ENCODE measurements at places on chromosomes 1 and 21.

DNA sequence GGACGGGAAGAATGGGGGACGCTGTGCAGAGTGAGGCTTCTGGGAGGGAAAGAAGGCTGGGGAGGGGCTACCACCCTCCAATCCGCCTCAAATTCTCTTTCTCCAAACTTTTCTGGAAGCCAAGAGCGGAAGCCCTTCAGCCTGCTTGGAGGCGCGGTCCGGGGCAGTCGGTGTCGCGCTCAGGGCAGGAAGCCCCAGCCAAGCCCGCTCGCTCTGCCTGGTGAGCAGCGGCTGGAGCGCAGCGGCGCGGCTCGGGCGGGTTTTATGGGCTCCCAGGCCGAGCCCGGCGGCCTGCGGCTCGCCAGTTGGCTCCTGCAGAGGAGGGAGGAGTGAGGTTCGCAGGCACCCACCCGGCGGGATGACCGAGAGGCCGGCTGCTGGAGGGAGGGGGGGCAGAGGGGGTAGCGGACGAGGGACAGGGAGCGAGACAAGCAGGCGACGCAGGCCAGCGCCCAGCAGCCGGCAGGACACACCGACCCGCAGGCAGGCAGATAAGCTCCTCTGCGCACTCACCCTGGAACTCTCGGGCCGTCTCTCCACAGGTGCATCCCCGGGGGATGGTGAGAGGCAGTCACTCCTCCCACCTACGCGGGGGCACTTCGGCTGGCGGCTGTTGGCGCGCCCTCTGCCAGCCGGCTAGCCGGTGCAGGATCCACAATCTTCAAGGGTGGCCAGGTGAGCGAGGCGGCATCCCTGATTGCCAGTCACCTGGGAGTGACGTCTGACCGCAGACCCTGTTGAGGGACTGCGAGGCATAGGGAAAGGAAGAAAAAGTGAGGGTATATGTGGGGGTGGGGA, at the start of gene AVPR1B:
AVPR1B (minus strand) TSS at position 238 of the 798 bp plus-strand sequence. CDS start 498 bp downstream, outside the sequence.
- DNase-seq, result peak; percentile 64

GRCh38 chr21:31279986-31280385, 64.1 kb downstream of the TIAM1 start:
- no peak for DNase-seq

GRCh38 chr1:72010094-72010431, 272.3 kb downstream of the NEGR1 start:
- DNase-seq, result no peak

GRCh38 chr1:193211539-193211938, 25.1 kb upstream of the B3GALT2 start:
- peak; percentile 30 for DNase-seq

GRCh38 chr1:43779805-43780403, 72.6 kb downstream of the ST3GAL3 start:
- DNase-seq, result no peak

GRCh38 chr1:15948595-15949452, 27.1 kb downstream of the ZBTB17 start:
- no peak for DNase-seq

DNA sequence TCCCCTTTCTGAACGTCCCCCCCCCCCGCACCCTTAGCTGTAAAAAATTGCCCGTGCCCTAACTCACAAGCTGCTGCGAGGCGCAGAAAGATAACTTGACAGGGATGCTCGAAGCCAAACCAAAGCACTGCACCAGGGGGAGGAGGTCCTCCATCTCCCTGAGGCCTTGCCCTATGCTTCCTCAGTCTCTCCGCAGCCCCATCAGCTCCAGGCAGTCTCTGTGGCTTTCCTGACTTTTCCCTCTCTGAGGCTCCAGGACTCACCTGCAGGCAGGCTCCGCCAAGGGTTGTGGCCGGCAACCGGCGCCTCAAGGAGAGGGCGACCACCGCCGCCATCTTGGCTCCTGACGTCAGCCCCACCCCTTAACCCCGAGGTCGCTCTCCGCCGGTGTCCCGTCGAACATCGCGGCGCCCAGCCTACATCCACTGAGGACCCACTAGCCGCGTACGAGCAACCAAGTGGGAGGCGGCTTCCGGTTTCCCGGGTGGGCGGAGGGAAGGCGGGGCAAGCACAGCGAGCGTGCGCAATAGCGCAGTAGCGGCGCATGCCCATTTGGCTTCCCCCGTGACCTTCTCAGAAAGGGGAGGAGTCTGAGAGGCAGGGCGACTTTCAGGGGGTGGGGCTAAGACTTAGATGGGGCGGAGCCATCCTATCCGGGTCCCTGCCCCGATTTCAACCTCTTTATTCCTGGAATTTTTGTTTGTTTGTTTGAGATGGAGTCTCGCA, at the start of gene SDHB:
SDHB (minus strand) TSS at position 348 of the 726 bp plus-strand sequence; CDS start at position 335, 13 bp downstream.
- DNase-seq, result peak; percentile 97

DNA sequence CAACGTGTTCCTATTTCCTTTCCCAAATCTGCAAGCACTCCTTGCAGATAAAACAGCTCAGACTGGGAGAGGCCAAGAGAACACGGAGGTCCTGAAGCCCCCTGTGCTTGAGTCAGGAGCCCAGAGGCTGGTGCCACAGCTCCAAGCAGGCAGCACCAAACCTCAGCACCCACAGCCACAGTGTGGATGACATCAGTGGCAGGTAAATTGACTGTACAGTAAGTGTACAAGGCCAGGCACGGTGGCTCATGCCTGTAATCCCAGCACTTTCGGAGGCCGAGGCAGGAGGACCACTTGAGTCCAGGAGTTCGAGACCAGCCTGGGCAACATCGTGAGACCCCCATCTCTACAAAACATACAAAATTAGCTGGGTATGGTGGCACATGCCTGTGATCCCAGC, 1.9 kb upstream of the COL6A1 start:
- DNase-seq, result no peak

- no peak for DNase-seq
These were observed 101.1 kb downstream of the NPHP4 start for GRCh38 chr1:5891137-5891536.

GRCh38 chr1:27148591-27148990, 6.3 kb downstream of the SLC9A1 start:
- DNase-seq, result no peak

DNA sequence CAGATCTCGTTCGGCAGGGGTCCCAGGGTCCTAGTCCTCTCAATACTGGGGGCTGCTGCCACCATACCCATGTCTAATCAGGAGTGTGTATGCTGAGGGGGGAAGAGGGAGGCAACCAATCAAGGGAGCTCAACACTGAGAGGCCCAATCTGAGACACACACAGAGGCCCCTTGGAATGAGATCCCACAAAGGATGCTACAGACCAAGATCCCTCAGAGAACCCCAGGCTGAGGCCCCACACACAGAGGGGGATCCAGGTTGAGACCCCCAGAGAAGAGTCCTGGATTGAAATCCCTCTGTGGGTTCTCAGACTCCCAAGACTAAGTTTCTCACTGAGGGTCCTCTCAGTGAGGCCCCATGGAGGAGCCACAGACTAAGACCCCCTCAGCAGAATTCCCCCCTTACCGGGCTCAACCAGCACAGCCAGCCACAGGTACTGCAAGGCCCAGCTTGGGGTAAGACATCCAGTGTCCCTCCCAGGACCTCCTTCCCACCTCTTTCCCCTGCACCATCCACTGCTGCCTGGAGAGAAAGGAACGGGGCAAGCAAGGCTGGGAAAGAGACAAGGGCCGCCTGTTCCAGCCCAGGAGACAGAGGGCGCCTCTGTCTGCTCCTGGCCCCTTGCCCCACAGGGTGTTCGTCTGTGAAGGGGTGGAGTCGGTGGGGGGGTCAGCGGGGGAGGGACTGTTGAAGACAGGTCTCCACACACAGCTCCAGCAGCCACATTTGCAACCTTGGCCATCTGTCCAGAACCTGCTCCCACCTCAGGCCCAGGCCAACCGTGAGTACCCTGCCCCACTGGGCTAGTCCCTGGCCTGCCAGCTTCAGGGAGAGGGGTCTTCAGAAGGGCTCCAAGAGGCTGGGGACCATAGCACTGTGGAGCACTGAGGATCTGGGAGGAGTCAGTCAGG, at the start of gene S100A1:
S100A1 (plus strand) TSS at position 720 of the 912 bp plus-strand sequence. CDS start 2,088 bp downstream, outside the sequence.
- DNase-seq, result no peak

GRCh38 chr1:19070197-19070651, 113.7 kb upstream of the IFFO2 start:
- no peak for DNase-seq

GRCh38 chr1:29860056-29860455, 623.7 kb downstream of the PTPRU start:
- DNase-seq, result no peak

DNA sequence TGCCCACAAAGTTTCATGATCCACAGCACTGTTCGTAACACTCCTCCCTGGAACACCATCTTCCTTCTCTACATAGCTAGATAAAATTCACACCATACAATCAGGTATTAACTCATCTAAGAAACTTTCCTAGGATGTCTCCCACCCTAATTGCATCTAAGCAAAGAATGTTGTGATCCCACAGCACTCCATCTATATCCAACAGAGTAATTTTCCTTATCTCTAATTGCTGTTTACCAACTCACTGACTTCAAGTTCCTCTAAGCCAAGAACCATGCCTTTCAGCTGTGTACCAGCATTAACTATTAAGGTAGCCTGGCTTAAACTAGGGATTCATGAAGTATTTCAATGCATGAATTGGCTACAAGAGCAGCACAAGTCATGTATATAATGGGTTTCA, 114.2 kb downstream of the SIPA1L2 start:
- DNase-seq, result no peak

DNA sequence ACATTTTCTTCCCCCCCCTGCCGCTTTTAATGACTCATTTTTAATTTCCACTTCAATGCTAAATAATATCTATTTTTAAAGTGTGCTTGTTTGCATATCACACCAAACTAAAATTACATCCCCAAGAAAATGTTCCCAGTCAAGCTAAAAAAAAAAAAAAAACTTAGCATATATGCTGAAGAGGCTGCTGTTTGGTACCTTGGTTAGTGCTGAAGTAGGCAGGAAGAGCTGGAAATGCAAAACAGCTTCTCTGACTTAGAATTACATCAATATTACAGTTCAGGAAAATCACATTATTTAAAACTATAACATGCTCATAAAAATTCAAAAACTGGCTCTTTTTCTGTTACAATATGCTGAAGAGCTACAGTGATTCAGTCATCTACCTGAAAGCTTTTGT, 372.3 kb downstream of the SMYD3 start:
- no peak for DNase-seq

DNA sequence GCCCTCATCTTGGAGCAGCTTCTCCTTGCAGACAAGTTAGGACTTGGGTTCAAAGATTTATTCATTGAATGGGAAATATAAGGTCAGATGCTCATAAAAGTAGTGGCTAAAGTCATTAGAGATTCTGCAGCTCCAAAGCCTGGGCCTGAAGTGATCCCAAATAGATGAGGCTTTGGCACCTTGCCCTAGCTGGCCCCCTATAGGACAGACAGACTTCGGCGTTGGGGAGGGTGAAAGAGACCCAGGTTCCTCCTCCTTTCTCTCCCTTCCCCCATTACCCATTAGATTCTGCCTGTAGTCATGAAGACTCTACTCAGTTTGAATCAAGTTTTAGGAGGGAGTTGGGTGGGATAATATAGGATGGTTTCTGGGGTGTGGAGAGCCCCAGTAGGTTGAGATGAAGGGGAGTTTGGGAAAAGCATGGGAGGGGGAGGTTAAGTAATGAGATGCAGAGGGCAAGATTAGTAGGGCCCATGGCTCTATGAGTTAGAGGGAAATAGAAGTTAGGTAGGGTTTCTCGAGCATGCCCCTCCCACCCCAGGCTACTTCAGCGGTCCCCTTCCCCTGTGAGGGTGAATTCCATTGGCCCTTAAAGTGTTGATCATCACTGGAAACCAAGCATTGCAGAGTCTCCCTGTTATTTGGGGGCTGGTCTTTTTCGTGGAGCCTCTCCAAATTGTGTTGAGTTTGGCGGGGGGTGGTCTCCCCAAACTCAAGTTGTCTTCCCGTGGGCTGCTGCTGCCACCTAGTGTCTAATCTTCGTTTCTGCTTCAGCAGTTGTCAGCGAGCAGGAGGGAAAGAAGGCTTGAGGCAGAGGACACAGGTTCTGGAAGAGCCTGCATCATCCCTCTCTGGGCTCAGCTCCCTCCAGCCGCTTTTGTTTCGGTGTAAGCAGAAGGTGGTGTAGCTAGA, 2.1 kb upstream of the AHDC1 start:
- DNase-seq, result no peak

DNA sequence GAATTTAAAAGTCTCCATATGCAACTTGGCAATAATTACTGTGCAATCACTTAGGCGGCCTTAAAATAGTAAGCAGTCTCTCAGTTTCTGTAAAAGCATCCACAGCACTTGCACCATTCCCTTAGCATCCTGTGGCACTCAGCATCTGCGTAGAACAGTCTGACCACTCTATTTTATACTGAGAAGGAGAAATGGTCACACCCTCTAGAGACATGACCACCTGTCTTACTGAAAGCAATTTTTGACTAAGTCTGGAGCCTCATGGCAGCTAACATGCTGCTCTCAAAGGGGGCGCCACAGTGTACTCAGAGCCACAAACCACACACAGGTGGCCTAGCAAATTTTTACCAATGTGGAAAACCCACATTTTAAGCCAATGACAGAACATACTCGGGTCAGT, 62.0 kb downstream of the KCNK1 start:
- no peak for DNase-seq

DNA sequence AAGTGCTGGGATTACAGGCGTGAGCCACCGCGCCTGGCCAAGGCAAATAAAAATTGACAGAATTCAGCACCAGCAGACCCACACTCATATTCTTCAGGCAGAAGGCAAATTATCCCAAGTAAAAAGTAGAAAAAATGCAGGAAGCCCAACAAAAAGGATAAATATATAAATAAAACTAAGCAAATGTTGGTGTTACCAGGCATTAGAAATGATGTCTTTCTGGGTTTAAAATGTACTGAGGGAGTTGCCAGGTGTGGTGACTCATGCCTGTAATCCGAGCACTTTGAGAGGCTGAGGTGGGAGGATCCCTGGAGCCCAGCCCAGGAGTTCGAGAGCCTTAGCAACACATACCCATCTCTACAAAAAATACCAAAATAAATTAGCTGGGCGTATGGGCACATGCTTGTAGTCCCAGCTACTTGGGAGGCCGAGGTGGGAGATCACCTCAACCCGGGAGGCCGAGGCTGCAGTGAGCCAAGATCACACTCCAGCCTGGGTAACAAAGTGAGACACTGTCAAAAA, 6.3 kb downstream of the INTS11 start:
- peak; percentile 49 for DNase-seq

DNA sequence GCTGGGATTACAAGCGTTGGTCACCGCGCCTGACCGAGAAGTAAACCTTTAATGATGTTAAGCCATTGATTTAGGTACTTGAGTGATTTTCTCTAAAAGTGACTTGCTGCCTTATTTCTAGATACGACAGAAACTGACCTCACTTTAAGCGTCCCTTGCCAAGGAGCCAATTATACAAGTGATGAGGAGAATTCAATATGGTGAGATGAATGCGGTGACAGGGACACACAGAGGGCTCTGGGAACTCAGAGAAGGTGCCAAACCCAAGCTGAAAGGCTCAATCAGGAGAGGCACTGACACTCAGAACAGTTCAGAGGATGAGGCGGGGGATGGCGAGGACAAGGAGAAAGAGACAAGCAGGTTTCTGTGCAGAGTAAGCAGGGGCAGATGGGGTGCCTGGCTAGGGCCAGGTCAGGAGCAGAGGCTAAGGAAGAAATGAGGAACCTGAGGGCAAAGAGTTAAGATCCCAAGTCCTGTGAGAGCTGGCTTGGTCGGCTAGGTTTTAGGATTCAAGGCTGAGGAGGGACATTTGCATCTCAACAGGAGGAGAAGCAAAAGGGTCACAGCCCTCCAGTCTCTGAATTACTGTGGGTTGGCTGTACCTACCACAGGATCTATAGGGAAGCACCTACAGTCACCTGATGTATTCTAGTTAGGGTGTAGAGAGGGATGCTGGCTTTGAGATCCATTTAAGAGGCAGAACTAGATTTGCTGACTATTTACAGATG, 83.2 kb upstream of the USP24 start:
- DNase-seq, result no peak

GRCh38 chr1:16293538-16293937, 56.6 kb upstream of the CPLANE2 start:
- DNase-seq, result no peak

- DNase-seq, result peak; percentile 59
These were observed 734.2 kb upstream of the ADAMTS5 start for GRCh38 chr21:27700974-27701614.
